ENCODE measurements at places on chromosomes 6 and 20.

DNA sequence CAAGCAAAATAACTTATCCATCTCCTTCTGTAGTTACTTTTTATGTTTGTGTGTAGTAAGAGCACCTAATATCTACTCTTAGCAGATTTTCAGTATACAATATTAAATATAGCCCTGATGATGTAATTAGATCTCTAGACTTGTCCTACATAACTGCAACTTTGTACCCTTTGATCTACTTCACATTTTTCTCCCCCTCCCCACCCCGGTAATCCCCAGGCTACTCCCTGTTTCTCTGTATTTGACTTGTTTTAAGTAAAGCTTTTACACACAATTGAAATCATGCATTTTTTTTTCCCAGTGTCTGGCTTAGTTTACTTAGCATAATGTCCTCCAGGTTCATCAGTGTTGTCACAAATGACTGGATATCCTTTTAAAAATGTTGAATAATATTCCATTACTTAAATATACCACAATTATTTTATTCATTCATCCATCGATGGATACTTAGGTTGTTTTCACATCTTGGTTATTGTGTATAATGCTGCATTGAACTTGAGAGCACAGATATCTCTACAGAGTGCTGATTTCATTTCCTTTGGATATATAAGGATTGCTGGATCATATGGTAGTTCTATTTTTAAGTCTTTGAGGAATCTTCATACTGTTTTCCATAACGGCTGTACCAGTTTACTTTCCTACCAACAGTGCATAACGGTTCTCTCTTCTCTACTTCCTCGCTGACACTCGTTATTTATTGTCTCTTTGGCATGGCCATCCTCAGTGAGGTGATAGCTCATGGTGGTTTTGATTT, 212.7 kb downstream of the CDKAL1 start:
- no peak for DNase-seq

GRCh38 chr6:143961886-143962878, 45.9 kb downstream of the PLAGL1 start:
- DNase-seq = no peak

GRCh38 chr20:62420846-62421715, 6.3 kb downstream of the RBBP8NL start:
- DNase-seq = no peak

- DNase-seq = no peak
These were observed 238.9 kb downstream of the TBC1D7 start for GRCh38 chr6:13089296-13089994.

DNA sequence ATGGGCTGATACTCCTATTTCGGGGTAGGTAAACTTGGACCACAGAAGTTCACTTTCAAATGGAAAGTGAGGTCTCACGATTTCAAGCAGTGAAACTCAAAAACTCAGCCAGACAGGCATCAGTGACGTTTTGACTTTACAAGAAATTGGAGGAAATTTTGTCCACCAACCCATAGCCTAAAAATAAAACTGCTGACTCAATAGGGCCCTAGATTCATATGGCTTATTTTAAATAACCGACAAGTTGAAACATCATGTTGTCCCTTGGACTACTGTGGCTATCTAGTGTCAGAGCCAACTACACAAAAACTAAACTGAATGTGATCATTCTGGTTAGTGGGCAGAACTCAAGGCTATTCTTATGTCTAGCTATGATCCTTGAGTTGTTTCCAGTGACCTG, 486.3 kb downstream of the GRIK2 start:
- no peak for DNase-seq

- DNase-seq = no peak
These were observed 222.6 kb upstream of the QKI start for GRCh38 chr6:163191704-163192537.

DNA sequence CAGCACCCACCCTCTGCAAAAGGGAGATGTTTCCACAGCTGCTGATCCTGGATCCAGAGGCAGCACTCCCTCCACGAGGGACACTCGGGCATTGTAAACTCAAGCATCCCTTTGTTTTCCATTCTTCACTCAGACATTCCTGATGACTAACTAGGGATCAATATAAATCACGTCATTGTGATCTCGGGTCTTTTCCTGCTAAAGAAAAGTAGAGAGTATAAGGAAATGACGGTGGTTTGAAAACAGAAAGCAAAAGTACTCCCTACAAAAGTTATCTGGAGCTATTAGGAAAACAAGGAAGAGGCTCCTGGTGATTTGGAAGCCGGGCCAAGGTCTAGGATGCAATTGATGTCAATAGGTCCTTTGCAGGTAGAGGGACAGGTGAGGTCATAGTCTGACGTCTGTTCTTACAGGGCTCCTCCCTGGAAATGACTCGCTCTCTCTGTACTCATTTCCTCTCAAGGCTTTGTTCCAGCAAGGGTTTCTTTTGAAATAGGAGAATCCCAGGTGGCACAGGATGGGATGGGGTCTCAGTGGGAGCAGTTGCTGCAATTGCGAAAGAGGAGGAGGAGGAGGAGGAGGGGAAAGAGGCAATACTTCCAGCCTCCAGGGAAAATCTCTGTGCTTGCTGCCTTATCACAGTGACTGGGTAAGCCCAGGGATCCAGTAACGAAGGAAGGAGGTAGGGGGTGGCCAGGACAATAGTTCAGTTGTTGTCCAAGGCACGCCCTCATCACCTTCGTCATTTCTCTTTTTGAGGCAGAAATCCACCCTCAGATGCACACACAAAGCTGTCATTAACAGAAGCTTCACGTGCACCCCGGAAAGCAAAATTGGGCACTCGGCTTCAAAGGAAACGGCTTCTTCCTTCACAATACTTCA, 222.8 kb downstream of the LY86 start:
- DNase-seq = no peak

Data from tibial artery (tissue), 4 donors.